ENCODE measurements at places on chromosomes 3 and 15.

DNA sequence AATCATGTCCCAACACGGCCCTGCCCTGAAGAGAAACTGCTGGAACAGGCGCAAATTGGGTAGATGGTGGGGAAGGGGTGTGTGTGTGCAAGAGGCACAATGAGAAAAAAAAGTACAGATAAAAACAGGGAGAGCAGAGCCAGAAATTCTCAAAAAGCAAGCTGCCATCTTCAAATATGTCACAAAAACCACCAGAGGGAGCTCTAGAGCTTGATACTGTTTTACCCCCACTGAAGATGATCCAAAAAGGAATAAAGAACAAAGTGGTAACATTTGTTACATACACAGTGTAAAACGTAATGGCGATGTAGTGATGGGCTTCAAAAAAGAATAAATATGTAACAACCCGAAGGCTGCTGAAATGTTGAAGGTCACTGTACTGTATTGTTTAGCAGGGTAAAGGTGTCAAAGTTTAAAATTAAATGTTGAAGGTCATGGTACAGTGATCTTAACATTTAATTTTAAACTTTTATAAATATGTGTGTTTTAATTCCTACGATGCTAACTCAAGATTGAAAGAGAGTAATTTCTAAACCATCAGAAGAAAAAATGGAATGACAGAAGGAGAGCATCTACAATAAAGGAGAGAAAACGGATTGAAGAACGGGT, 6.0 kb downstream of the SNRPA1 start:
- peak; percentile 59 for DNase-seq

GRCh38 chr3:121975702-121976302, 46.2 kb downstream of the ILDR1 start:
- no peak for DNase-seq

DNA sequence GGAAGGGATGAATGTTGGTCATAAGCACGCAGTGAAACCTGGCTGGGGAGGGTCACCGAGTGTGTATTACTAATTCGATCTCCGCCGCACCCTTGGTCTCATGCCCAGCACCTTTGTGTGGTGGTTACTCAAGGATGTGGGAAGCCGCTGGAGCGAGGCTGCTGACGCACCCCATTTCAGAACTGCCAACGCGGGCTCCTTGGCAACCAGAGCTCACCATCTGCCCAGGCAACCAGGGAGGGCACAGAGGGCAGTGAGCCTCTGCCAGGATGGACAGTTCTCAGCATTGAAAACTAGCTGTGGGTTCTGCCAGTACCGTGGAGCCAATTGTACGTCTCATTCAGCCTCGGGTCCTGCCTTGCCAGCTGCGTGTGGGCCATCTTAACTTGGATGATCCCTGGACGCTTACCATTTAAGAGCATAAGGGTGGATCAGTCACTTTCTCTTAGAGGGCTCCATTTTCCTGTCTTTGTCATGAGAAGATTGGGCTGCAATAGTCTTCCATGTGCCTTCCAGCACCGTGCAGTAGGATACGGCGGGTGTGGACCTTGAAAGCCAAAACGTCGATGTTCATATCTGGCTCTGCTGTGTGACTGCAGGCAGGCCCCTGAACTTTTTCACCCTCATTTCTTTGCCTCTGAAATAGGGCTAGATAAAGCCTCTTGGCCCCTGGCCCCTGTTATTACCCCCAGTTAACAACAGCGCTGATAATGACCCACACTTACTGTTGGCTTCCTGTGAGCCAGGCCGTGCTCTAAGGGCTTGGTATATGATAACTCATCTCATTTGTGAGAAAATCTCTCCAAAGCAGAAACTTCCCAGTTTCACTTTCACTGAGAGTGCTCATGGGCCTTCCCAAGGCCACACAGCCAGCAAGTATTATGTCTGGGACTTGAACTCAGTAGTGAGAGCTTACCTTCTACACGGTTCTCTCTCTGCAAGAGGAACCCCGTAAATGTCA, 238.8 kb downstream of the OPA1 start:
- DNase-seq, result peak; percentile 95

DNA sequence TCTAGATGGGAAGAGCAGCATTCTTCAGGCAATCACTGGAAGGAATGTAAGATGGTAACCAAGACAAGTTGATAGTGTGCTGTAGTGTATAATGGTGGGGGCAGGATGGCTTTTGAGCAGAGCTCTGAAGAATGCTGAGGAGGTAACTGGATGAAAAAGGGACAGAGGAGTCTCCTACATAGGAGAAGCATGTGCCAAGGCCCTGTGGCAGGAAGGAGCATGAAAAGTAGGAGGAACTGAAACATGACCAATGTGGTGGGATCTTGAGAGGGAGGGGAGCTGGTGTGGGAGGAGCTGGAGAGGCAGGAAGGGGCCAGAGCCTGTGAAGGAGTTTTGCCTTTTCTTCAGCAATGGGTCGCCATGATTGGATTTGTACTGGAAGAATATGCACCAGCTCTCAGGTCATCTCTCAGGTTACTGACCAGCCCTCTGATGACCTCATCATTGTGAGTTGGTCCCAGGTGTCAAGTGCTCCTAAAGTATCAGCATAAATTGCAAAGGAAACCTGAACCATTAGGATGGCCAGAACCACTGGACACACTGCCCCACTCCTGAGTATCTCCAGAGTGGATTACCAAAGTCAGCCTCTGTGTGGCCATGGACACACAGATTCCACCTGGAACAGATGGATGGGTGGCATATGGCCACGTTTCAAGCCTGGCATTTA, 38.6 kb downstream of the FSD2 start:
- no peak for DNase-seq

DNA sequence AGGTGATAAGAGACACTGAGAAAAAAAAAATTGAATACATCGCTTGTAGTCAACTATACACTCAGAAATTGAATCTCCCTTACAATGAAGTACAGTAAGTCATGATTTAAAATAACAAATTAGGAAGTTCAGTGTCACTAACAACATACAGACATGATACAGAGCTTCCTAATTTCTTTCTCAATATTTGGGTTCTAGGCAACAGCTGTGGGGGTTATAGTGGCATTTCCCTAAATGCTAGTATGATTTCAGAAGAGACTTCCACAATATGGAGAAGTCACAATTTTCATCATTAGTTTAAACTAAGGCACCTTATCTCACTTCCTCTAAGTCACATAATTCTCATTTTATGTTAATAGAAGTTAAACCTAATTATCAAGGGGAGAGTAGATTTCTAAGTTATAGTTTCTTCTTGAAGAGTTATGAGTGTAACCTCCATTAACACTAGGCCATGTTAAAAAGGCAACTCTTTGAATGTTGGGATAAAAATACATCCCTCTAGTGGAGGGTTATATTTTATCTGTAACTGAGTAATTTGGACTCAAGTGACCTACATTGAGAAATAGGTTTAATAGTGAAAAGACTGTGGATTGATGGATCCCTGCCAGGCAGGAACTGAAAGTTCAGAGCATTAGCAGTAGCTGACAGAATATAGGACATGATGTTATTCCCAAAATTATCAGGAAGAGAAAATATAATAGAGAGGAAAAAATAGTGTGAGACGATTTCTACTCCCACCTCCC, 286.0 kb upstream of the SUCLG2 start:
- DNase-seq, result no peak

- DNase-seq, result no peak
Measured at GRCh38 chr3:29381595-29381994, 100.7 kb downstream of the RBMS3 start.

DNA sequence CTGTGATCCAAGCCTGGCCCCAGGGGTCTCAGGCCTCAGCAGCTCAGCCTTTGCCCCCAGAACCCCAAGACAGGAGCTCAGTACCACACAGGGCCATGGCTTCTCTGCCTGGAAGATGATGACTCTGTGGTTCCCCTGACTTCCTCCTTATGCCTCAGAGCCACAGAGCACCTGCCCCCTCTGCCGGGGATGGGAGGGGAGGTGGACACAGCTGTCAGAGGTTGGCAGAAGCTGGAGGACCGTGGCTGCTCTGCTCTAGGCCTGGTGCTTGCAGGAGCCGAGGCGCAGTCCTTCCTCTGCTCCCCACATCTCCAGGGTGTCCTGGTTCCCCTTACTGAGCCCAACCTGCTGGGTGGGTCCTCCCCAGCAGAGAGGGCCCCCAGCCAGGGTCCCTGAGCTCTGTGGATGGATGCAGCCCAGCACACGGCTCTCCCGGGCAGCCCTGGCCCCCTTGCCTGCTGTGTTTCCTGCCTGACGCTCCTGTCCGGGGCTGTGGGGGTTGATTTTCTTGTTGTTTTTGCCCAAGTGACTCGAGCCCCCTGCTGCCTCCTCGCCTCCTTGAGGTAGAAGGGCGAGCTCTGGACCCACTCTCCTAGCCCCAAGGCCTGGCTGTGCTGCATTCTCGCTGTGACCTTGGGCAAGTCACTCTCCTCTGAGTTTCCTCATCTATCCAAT, 36.6 kb downstream of the PSTPIP1 start:
- DNase-seq, result no peak

GRCh38 chr15:87632364-87632763, 624.2 kb downstream of the NTRK3 start:
- no peak for DNase-seq

- no peak for DNase-seq
Measured at GRCh38 chr3:112803467-112803866, 43.2 kb downstream of the CD200R1L start.

DNA sequence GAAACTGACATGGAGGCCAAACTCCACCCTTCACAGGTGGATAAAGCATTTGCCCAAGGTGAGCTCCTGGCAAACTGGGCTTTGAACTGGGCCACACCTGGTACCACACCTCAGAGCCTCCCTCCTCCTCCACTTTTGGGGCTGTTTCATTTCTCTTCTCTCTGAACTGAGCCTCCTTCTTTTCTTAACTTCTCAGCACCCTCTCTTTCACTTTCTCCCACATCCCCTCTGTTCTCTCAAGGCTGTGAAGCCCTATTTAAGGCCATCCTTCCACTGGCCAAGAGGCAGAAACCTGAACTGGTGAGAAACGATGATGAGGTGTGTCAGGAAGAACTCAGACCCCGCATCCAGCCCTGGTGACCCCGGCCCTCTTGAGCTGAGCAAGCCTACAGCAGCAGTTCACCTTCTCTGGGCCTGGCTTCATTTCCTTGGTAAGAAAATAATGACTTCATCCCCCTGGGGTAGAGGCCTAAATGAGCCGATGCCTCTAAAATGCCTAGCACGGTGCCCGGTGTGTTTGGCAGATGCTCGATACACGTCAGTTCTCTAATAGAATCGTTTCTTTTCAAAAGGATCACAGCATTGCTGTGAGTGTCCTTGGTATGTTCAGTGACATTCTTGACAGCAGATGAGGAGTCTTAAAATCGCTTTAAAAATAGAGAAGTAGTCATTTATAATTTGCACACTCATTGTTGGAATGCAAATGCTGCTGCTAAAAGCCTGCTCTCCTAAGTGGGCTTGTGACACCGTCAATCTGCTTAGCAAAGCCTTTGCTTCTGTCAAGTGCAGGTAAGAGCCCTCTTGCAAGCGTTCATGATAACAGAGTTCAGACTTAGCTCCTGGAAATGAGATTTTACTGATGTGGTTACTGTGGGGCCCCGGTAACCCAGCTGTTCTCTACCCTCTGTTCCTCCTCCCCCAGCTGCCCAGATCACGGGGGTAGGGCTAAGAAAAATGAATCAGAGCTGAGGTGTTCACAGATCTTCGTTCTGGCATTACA, 97.7 kb upstream of the ATP2B2 start:
- DNase-seq, result no peak

- no peak for DNase-seq
Measured at GRCh38 chr3:52827441-52827840, 3.0 kb downstream of the ITIH4 start.

DNA sequence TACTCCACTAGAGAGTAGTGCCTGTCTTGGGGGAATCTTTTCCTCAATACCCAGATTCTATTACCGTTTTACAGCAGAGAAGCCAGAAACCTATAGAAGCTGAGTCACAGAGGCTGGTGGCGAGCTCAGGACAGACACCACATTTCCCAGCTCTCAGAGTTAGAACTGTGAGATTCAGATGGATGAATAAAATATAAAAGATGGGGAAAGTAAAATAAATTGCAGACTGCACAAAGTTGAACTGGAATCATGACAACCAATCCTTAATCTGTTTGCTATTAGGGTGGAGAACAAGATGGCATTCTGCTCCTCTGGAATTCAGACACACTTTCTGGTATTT, 40.5 kb upstream of the CMSS1 start:
- no peak for DNase-seq

DNA sequence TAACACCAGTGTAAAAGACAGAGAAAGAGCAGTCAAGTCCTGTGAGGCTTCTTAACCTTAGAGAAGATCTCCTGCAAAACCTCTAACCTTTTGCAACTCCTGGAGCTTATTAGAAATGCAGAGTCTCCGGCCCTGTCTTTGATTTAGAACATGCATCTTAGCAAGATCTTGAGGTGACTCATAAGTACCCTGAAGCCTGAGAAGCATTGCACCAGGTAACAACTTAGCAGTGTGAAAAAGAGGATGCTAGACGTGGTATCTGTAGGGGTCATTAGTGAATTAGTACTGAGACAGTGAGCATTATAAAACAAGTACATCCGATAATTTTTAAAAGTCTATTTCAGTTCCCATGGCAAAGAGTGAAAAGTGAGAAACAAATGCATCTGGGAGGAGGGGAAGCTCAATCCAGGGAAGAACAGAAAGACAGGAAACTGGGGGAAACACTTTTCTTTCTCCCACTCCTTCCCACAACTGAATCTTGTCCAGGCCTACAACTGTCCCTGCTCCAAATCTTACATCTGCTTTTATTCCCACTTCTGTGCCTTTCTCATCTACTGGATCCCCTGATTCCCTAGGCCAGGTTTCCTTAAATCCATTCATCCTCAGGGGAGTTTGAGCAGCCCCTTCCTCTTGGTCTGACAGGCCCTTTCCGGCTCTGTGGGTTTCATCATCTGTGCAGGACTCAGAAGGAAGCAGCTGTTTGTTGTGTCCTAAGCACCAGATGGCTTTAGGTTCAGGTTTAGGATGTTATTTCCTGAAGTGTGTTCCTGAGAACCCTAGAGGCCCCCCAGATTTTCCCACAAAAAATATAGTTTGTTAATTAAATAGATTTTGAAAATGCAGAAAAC, 128.1 kb upstream of the IL12A start:
- no peak for DNase-seq

DNA sequence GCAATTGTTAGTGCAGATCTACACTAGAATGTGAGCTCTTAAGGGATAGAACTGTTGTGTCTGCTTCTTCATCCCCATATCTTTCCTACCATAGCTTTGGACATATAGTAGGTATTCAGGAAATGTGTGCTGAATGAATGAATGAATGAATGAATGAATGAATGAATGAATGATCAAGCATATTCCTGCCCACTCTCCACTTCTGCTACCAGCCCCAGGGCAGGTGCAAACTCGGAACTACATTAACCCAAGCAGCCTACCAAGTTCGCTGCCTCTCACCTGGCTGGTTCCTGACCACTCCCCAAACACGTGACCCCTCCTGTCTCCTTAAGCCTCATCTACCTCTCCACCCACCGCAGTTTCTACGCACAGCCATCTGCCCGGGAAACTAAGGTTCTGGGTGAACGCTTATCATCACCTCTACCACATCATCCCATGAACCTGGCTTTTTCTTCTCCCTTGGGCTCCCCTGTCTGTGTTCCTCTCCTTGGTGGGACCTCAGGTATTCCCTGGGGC, 26.8 kb downstream of the PAQR5 start:
- DNase-seq, result no peak

GRCh38 chr15:39581793-39582285, 960 bp downstream of the THBS1 start:
- peak; percentile 64 for DNase-seq

Measured in RWPE1 (cell line).